Effector CD8-positive, alpha-beta T cell (primary cell): ENCODE measurements at places on chromosomes 2 and 18.

DNA sequence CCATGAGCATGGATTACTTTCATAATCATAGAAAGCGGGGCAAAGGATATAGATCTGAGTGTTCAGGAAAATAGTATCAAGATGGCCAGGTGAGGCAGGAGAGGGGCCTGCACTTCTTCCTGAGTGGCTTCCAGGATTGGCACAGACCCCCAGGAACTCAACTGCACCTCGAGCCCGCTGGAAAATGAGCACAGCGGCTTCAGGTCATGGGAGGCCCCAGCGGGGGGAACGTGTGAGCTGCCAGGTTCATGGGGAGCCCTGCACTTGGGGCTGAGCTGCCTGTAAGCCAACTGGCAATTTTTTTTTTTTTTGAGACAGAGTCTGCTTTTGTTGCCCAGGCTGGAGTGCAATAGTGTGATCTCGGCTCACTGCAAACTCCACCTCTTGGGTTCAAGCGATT, 81.5 kb upstream of the ODC1 start:
- DNase-seq = no peak

GRCh38 chr18:28455971-28456370, 279.0 kb upstream of the CDH2 start:
- no peak for DNase-seq

DNA sequence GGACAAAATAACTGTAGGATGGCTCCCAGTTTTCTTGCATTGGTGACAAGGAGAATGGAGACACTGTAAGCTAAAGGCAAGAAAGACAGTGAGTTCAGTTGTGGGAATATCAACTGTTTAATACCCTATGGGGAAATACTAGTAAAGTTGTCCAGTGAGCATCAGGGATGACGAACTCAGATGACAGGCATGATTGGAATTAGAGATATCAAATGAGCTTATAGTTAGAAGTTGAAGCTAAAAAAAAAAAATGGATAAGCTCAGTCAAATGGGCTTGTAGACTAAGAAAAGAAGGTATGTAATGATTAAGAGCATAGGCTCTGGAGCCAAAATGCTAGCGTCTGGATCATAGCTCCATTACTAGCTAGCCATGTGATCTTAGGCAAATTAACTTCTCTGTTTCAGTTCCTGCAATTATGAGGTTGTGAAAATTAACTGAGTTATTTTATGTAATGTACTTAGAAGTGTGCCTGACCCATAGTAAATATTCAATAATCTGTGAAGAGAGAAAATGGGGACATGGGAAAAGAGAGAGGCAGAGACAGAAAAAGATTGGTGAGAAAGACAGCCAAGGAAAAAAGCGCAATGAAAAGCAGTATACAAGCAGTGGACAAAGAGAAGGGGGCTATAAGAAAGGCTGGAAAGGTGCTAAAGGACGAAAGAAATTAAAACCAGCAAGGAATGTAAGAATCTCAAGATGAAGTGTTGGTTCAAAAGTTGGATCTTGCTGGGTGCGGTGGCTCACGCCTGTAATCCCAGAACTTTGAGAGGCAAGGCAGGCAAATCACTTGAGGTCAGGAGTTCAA, 95.7 kb upstream of the SLC39A10 start:
- DNase-seq = no peak

GRCh38 chr2:20350041-20350712, 467 bp downstream of the PUM2 start:
- DNase-seq = peak; percentile 39

DNA sequence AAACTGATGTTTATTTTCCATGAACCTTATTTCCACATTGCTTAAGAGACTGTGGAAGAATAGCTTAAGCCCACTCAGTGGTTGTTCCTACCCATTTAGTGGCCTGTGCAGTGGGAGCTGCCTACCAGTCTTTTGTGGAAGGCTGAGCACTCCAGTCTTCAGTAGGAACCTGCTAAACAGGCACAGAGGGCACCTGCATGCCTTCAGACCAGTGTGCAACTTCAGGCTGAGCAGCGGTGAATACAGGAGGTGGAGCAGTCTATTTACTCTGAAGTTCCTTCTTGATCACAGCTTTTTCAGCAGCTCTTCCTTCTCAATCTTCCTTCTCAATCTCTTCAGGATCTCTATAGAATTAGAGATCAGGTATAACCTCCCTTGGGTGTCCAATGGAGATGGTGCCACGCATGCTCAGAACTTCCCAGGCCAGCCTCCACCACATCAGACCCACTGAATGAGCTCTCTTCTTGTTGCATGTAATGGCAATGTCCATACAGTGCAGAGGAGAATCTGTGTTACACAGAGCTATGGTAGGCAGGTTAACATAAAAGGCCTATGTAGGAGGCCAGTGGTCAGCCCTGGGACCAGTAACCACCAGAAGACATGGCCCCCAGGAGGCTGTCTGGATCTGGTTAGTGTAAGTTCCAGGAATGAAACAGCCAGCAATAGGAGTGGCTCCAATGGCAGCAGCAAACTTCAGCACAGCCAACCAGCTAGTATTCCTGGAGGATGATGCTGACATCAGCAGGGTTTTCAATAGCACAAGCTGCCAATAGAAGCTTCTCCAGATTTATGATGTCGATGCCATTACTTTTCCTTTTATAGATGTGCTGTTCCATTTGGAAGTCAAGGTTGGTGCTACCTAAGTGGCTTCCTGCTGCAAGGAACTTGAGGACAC, 47.9 kb upstream of the MAT2A start:
- no peak for DNase-seq

DNA sequence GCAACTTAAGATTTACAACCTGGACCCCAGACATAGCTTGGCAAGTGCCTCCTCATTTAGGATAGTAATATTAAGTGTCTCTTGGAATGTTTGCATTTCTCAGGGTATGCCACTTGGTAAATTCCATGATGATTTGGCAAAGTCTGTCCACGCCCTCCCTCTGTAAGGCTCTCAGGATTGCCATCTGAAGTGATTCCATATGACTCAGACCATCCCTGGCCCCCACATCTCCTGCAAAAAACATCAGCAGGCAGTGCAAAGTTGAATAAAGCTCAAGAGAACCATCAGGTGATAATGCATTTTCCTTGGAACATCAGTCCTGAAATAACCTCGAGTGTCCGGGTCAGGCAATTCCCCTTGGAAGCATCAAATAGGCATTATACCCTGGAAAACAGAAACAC, 27.1 kb upstream of the PIEZO2 start:
- DNase-seq = no peak

DNA sequence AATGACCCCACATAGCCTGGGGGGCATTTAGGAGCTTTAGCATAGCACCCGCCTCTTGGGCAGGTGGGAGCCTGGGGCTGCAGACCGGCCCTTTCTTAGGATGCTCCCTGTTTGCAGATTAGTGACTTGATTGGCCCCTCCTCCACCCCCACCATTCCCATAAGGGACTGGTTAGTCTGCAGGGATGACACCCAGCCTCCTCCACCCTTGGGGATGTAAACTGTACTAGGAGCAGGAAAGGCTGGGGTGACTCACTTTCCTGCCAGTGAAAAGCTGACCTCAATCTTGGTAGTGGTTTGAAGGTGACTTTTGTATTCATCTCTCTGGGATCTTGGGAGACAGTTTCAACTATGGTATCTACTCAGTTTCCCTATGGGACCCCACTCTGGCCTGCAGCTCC, 24.2 kb downstream of the CTIF start:
- DNase-seq = no peak

DNA sequence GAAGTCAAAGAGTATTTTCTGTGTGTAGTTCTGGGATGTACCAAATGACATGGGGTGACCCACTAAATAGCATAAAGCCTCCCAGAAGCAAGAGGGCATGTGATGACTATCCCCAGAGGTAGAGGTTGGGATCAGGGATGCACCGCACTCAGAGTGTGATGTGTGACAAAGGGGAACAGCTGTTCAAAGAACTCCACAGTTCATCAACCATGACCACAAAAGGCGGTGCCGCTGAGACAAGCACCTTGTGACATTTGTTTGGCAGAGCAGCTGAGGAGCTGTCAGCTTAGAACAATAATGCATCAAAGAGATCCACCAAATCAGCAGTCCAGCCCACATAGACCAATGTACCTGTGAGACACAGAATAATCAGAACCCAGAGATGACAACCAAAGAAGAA, 81.3 kb downstream of the VWC2L start:
- DNase-seq = no peak

- DNase-seq = no peak
Observed at GRCh38 chr18:69557282-69557681, 156.6 kb downstream of the DOK6 start.

DNA sequence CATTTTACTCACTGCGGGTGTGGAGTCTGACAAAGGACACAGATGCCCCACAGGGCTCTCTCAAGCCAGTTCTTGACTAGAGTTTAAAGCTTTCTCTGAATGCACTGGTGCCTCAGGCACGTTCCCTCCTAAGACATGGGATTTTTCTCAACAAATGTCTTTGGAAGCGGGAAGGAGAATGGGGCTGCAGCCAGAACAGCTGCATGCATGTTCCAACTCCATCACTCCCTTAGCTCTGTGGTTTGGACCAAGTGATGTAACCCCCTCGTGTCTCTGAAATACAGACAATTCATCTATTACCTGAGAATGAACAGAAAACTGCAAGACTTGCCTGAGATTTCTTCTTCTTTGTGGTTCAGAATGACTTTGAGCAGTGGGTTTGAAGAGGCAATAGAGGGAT, 141.7 kb upstream of the SERPINE2 start:
- no peak for DNase-seq

- no peak for DNase-seq
Observed at GRCh38 chr2:160388464-160389263, 104.9 kb downstream of the RBMS1 start.

GRCh38 chr2:176826356-176826755, 386.2 kb upstream of the HNRNPA3 start:
- DNase-seq = no peak

GRCh38 chr18:51078026-51078425, 48.0 kb downstream of the SMAD4 start:
- no peak for DNase-seq

GRCh38 chr2:62354771-62355561, 151.0 kb downstream of the TMEM17 start:
- DNase-seq = no peak

DNA sequence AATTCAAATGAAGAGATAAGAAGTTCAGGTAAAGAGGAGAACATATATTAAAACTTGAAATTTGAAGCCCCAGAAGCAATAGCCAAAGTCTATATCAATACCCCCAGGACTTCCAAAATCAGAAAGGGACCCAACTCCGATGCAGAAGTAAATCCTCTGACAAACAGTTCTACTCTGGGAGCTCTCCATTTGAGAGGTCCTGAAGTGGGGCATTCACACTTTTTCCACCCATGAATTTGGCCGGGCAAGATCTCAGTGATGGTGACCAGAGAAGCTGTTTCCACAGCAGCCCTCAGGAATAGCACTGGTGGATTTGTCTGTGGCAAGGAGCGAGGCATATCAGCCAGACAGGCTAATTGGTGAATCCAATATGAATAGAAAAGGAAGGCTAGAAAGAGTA, 313.6 kb upstream of the MC4R start:
- no peak for DNase-seq

DNA sequence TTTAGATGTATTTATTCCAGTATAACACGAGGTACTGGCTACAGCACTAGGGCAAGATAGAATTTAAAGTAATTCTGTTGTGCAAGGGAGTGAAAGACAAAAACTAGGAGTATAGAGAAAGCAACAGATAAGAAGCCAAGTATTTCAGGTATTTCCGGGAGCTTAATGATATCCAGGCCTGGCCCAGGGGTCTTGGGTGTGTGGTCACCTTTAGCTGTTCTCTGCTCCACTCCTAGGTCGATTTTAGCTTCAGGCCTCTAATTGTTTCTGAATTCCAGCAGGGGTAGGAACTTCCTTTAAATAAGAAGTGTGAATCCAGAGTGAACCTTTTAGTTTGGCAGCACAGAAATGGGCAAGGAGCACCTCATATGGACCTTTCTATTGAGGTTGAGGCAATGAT, 342.3 kb upstream of the MYT1L start:
- DNase-seq = no peak

DNA sequence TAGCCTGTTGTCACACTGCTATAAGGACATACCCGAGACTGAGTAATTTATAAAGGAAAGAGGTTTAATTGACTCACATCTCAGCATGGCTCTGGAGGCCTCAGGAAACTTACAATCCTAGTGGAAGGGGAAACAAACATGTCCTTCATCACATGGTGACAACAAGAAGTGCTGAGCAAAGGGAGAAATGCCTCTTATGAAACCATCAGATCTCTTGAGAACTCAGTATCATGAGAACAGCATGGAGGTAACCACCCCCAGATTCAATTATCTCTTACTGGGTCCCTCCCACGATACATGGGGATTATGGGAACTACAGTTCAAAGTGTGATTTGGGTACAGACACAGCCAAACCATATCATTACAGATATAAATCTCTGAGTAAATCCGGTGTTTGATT, 148.7 kb downstream of the PRPF40A start:
- no peak for DNase-seq

DNA sequence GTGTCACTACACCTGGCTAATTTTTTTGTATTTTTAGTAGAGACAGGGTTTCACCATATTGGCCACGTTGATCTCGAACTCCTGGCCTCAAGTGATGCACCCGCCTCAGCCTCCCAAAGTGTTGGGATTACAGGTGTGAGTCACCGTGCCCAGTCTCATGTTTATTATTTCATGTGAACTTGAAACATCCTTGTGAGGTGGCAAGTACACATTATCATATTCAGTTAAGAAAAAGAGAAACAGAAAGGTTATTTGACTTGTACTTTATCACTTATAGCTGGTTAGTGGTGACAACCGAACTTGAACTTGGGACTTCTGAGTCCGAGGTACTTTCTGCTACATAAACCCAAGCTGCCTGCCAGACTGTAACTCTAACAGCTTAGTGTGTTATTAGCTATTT, 24.4 kb downstream of the ABHD3 start:
- DNase-seq = no peak

- no peak for DNase-seq
Observed at GRCh38 chr2:145386973-145387372, 867.1 kb upstream of the ZEB2 start.

GRCh38 chr2:117755768-117756167, 58.7 kb upstream of the DDX18 start:
- DNase-seq = no peak

DNA sequence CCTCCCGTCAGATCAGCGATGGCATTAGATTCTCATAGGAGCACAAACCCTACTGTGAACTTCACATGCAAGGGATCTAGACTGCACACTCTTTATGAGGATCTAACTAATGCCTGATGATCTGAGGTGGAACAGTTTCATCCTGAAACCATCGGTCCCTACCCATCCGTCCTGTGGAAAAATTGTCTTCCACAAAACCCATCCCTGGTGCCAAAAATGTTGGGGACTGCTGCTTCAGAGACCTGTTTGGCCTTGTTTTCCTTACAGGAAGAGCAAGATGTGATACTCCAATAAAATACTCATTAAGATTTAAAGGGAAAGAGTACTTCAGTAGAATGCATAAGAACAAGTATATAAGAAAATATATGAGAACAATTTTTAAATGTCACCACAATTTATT, 71.1 kb downstream of the RNF152 start:
- DNase-seq = no peak

- no peak for DNase-seq
Observed at GRCh38 chr2:25899404-25899970, 21.2 kb upstream of the ASXL2 start.
